ENCODE measurements at places on chromosomes 4 and X. TPM values are rescaled to one million over a fixed set of nuclear protein-coding genes. Genes with fewer than 3 reads are reported as not detected.

The CTAG1B gene
- not detected for total RNA-seq

The PRSS12 gene
- 10.4 TPM for total RNA-seq

The GPR143 gene
- 0.52 TPM for total RNA-seq

The KLHL4 gene
- total RNA-seq: 5.2 TPM

The PAQR3 gene
- total RNA-seq: 8.9 TPM

The RNF150 gene
- 36.5 TPM for total RNA-seq

The BMPR1B gene
- total RNA-seq: 22.4 TPM

The NHSL2 gene
- 4.7 TPM for total RNA-seq

The SLC6A14 gene
- not detected for total RNA-seq

The NDP gene
- 2.1 TPM for total RNA-seq

The SLITRK4 gene
- total RNA-seq: 2.1 TPM

The GSX2 gene
- total RNA-seq: not detected

The CT45A10 gene
- total RNA-seq: not detected

The SPARCL1 gene
- 116 TPM for total RNA-seq

The GK2 gene
- total RNA-seq: not detected

The GATA1 gene
- 1.6 TPM for total RNA-seq

The DAPP1 gene
- 1.6 TPM for total RNA-seq

The CLTRN gene
- total RNA-seq: not detected

The ITGB1BP2 gene
- 120 TPM for total RNA-seq

The SPATA4 gene
- total RNA-seq: 0.52 TPM

The PNMA5 gene
- under 0.01 TPM for total RNA-seq

The HSPA4L gene
- total RNA-seq: 1.6 TPM

The DMRTC1 gene
- total RNA-seq: not detected

The PPP2R2C gene
- total RNA-seq: not detected

The SLITRK2 gene
- 0.52 TPM for total RNA-seq

The TRIM61 gene
- 2.6 TPM for total RNA-seq

The GPR50 gene
- total RNA-seq: not detected

The TMEM47 gene
- 54.8 TPM for total RNA-seq

The ARR3 gene
- total RNA-seq: not detected

The CXCL8 gene
- 1.0 TPM for total RNA-seq

The SSX3 gene
- not detected for total RNA-seq

The MAGEB17 gene
- total RNA-seq: not detected
